ENCODE measurements at places on chromosomes 5 and 9.

GRCh38 chr9:38017149-38017884 lies 51.7 kb downstream of the SHB start:
- no peak for DNase-seq

DNA sequence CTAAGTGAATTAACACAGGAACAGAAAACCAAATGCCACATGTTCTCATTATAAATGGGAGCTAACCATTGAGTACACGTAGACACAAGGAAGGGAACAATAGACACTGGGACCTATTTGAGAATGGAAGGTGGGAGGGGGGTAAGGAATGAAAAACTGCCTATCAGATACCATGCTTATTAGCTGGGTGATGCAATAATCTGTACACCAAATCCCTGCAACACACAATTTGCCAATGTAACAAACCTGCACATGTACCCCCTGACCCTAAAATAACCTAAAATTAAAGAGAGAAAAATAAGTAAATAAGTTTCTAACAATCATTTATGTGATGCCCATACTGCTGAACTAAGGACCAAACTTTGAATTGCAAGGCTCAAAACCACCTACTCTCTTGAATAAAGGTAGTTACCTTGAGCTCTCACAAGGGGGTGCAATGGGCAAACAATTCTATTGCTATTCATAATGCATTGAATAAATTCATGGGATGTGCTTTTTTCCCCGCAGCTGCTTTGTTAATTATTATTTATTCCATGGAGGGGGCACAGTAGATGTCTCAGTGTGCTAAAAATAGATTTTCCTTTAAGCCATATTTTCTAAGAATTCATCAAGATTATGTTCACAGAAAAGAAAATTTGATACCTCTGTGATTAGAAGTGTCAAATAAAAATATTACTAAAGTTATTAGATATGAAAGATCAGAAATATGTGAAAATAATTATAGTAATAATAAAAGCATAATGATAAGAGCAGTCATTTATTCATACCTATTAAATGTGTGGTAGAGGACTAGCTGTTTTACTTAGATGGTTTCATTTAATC lies 76.2 kb upstream of the PTPN3 start:
- peak; percentile 24 for DNase-seq

GRCh38 chr5:53059281-53059680 lies 50.3 kb downstream of the MOCS2 start:
- no peak for DNase-seq

DNA sequence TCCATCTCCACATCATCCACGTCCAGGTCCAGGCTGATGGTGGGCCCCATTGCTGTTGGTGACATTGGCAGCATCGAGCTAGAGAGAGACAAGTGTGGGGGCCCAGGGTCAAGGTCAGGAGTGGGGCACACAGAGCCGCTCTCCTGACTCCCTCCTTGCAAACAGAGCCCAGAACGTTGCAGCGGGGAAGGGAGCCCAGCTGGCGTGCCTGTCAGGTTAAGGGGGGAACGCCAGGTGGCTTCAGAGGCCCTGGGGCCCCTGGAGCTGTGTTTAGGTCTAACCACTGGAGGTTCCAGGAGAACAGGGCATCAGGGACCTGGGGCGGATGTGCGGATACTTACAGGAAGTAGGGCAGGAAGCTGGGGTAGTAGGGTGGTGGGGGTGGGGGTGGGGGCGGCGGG lies 7.5 kb downstream of the RNF44 start:
- no peak for DNase-seq

GRCh38 chr9:33458444-33458843 lies 11.1 kb upstream of the AQP3 start:
- no peak for DNase-seq

- no peak for DNase-seq
Measured at GRCh38 chr9:89706086-89706485, 101.3 kb downstream of the GADD45G start.

DNA sequence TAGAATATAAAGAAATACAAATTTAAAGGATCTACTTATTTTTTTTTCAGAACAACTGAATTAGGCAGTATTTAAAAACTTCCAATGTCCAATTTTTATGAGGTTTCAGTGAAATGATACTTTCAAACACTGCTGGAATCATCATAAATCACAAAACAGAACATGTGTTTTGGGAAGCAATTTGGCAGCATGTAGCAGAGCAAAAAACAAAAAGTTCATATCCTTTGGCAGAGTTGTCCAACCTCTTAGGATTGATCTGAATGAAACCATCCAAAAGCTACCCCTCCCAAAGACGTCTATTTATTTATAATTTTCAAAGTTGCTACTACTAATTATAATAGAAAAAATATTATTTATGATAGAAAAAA lies 192.4 kb upstream of the PUM3 start:
- DNase-seq = no peak

DNA sequence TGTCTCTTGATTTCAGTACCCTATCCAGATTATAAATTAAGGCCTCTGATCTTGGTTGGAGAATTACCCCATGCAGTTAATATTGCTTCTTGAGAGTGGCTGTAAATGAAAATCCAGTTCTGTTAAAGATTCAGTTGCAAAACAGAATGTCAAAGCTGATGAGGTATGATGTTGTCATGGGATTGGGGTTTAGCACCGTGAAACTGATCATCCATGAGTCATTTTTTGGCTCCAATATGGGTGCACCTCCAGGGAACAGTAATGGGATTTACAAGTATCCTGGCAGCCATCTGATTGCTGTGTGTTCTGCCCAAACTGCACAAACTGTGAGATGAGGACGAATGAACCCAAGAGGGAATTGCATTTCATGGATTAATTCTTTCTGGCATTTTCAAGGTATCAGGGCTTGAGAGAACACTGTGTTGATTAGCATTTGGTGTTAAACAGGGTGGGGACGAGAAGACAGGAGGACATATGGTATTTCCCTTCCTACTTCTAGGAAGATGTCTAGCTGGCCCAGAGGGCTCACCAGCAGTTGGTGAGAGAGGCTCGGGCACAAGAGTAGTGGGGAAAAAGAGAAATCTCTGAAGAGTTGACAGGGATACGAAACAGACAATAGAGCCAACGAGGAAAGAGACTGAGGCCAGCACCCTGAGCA lies 214.7 kb downstream of the GAS1 start:
- DNase-seq = no peak

- DNase-seq = no peak
Measured at GRCh38 chr9:94971378-94972131, 245.1 kb downstream of the AOPEP start.

DNA sequence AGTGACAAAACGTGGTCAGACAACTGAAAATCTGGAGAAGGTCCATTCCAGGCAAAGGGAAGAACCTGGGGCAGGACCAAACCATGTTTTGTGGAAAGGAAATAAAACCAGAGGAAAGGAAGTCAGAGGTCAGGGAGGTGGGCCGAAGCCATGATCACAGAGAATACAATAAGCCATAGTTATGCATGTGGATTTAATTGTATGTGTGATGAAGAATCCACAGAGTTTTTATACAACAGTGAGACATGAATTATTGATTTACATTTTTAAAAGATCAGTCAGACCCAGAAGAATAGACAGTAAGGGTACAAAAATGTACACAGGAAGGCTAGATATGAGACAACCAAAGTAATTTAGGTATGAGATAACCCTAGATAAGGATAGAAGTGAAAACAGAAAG lies 20.8 kb downstream of the TTC33 start:
- DNase-seq = no peak

DNA sequence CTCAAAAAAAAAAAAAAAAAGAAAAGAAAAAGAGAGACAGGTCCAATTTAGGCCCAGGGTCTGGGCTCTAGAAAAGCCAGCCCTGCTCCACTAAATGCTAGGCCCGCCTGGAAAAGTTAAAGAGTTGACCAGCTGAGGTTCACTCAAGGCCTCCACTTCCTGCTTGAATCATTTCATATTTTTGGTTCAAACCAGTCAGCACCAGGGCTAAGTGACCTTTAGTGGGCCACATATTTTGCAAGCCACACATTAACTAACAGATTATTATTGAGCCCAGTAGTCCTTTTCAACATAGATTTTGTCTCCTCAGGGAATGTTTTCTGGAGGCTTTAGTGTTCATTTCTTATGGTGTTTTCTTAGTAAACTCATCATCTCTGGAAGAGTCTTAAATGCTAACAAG lies 156.6 kb downstream of the TLR4 start:
- DNase-seq = no peak

GRCh38 chr9:133888048-133888808 lies 103.9 kb downstream of the VAV2 start:
- no peak for DNase-seq

DNA sequence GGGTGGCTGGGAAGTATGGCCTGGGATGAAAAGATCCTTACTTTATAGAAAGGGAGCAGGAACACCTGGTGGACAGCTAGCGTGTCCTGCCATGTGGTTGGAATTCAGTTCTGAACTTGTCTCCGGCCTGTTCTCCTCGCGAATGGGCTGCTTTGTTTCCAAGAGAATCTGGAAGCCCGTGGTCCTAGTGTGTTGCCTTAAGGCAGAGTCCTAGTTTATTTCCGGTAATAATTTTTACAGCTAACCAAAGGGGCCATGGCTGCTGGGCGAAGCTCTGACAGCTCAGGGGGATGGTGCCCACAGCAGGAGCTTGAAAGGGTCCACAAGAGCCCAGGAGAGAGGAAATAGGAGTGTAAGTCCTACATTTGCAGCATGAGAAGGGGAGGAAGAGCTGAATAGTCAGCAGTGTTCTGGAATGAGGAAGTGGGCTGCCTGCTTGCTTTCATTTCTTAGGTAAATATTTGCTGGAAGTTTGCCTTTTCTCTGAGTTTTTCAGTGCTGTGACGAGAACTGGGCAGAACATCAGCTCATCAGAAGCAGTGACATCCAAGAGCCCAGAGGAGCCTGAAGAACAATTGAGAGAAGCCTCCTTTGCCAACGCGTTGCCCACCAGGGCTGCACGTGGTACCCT lies 13.1 kb upstream of the IGFBPL1 start:
- DNase-seq = no peak

GRCh38 chr9:5425006-5425628 lies 12.6 kb downstream of the PLGRKT start:
- DNase-seq = no peak

- peak; percentile 62 for DNase-seq
Measured at GRCh38 chr5:77143998-77144836, 57.1 kb upstream of the ZBED3 start.

GRCh38 chr5:141780952-141781781 lies 97.0 kb downstream of the PCDH1 start:
- DNase-seq = no peak

- DNase-seq = no peak
Measured at GRCh38 chr9:38162332-38163211, 93.5 kb upstream of the SHB start.

DNA sequence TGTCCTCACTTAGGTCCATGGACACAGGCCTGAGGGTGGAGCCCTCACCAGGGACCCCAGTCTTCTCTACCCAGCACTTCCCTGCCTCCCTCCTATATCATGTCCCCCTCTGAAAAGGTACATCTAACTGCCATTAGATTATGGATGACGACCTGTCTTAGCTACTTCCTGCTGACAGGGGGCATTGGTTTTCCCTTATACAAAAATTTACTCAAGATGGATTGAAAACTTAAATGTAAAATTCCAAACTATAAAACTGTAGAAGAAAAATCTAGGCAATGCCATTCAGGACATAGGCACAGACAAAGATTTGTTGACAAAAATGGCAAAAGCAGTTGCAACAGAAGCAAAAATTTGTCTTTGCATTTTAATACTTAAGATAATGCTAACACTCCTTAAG lies 623.2 kb upstream of the FAM174A start:
- no peak for DNase-seq

- no peak for DNase-seq
Measured at GRCh38 chr5:169988206-169988605, 7.9 kb upstream of the INSYN2B start.

DNA sequence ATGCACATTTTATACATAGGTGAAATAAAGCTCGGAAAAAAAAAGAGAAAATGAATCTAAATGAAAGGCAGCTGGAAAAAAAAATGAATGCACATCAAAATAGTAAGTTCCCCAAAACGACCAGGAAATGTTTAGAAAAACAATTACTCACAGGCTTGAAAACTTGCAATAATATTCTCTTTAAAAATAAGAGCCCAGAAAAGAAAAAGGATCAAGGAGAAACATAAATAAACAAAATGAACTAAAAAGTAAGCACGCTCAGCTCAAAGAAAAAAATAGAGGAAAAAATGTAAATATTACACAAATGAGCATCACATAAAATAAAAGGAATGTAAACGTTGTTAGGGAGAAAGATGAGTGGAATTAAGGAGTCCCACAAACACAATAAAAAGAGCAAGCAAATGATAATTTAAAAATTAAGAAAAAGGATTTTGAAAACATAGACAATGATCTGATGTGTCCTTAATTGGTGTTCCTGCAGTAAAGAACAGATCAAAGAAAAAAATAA lies 54.2 kb downstream of the SLC27A6 start:
- DNase-seq = no peak

- DNase-seq = no peak
Measured at GRCh38 chr5:42267091-42267490, 156.1 kb upstream of the GHR start.

- DNase-seq = no peak
Measured at GRCh38 chr9:13377171-13377925, 97.9 kb upstream of the MPDZ start.

DNA sequence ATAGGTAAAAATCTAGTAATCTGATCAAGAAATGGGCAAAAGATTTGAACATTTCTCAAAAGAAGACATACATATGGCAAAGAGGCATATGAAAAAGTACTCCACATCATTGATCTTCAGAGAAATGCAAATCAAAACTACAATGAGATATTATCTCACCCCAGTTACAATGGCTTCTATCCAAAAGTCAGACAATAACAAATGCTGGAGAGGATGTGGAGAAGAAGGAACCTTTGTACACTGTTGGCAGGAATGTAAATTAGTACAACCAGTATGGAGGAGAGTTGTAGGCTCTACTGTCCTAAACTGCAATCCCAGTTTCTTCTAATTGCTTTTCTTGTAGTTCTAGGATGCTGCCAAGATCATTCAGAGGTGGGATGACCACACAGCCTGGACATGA lies 193.5 kb upstream of the RFX3 start:
- no peak for DNase-seq

DNA sequence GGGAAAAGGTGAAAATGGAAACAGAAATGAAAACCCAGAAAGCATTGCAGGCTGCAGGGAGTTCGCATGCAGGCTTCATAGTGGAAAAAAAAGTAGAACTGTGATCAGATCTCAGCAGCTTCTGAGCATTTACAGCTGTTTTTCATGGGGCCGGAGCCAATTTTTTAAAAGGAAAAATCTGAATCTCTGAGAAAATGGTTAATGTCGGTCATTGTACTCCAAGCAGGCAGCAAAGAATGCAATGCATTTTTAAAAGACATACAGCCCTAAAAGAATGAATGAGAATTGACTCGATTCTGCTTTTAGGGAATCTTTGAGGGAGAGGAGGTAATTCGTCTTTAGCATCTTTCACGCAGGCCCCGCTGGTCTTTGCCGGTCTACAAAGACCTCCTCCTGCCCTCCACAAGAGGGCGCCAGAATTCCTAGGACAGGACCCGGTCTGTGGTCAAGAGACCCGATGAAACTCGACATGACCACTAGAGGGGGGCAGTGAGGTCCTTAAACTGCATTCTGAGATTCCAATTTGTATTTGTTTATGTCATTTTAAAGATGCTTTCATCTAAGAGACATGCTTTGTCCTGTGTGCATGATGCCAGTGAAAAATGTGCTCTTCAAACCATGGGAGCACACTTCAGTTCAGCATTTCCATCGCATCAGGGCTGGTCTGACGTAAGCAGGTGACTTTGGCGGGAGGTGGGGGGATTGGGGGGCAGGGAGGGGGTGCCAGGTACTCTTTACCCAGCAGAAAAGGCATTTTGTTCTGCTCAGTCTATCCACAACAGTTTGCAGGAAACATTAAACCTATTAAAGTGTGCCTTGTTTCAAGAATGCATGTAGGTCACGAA lies 43.7 kb upstream of the TMEM252 start:
- peak; percentile 61 for DNase-seq

Measured in Panc1 (cell line).